ENCODE measurements at places on chromosomes 13 and 19. TPM values are rescaled to one million over a fixed set of nuclear protein-coding genes. Genes with fewer than 3 reads are reported as not detected.

GRCh38 chr19:42294471-42295137 lies 7.3 kb upstream of the PRR19 start:
- DNase-seq, result no peak

DNA sequence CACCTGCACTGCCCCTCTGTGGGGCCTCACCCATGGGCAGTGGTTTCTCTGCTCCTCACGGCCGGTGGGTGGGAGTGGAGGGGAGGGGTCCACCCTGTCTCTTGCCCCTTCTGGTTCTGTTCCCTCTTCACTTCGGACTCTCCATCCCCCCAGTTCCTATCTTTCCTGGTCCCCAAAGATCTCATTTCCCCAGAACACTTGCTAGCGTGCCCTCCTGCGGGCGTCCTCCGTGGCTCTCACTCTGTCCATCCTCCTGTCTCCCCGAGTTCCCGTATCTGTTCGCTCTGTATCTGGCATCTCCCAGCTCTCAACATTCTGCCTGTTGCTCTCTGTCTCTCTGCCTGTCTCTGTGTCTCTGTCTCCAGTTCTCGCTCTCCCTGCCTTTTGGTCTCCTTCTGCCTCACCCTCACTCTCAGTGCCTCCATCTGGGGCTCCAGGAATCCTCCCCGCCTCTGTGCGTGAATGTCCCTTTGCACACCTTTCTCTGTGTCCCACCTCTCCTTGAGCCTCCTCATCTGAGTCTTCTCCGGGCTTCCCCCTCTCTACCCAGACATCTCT lies 363 bp downstream of the SPIB start:
- no peak for DNase-seq

DNA sequence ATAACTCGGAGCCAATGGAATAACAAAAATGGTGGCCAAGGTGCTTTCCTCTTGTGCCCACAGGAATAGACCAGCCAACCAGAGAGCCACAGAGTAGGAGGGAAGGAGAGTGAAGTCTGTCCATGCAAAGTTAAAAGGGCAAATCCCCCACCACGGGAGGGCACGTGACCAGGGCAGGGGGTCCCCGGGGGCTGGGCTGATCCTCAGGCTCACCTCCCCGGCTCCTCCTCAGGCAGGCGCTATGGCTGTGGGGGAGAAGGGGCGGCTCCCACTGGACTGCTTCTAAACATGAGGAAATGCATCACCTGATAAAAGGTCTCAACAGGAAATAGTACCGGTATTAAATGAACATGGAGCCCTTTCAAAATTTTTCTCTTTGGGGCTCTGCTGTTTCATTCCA lies 73.2 kb upstream of the SLC15A1 start:
- DNase-seq, result no peak

DNA sequence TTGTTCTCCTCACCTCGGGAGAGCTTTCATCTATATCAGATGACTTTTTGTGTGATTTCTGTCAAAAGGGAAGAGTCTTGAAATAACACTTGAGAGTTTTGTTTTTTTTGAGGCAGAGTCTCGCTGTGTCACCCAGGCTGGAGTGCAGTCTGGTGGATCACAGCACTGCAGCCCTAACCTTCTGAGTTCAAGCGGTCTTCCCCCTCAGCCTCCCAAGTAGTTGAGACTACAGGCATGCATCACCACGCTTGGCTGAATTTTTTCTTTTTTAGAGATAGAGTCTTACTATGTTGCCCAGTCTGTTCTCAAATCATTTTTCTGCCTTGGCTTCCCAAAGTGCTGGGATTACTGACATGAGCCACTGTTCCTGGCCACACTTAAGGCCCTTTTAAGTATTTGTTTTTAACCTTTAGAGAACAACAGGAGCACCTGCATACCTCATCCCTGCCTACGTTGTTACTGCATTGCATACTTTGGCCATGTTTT lies 11.4 kb downstream of the NDFIP2 start:
- no peak for DNase-seq

DNA sequence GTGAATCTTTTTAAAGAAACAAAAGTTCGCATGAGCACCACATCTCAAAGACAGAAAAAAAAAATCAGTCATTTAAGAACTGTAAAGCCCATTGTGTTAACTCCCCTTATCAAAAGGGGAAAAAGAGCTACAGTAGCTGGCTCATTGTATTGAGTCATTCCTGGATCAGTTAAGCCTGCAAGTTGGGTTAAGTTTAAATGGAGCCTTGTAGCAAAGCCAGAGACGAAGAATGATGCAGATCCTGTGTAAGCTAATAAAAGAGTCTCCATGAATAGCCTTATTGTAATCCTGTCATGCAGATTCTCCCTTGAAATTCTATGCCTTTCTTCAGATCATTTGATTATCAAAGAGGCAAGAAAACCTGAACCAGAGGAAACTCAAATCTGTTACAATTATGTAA lies 83.8 kb downstream of the CRYL1 start:
- DNase-seq, result no peak

DNA sequence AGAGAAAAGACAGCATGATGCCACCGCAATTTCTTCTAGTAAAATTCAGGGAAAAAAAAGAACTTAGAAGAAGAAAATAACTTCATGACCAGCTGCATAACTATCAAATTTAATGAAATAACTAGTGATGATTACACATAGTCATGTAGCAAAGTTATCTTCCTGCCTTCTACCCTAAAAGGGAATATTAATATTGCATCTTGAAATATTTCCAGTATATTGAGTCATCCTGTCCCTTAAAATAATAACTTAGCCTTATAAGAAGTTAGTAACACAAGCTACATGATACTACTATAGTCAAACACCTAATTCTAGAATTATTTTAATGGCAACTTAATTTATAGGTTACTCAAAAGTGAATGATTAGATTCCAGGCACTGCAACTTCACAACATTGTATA lies 289.2 kb downstream of the KLF12 start:
- DNase-seq, result no peak

DNA sequence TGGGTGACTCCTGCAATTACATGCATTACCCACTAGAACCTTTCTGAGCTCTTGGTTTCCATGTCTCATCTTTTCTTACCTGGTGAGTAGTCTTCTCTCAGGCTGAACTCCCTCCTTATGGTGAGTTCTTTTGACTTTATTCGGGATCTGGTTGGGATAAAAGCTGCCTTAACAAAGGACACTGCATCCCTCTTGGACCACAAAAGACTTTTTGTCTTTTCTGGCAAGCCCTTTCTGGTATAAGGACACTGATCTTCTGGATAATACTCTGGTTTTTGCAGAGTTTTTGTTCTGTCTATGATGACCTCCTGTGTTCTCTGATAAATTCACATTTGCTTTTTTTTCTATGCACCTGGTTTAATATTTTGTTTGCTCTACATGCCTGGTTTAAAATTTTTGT lies 66.7 kb downstream of the SLITRK1 start:
- DNase-seq, result no peak

- no peak for DNase-seq
Measured at GRCh38 chr19:18322318-18322758, 538 bp downstream of the LSM4 start.

DNA sequence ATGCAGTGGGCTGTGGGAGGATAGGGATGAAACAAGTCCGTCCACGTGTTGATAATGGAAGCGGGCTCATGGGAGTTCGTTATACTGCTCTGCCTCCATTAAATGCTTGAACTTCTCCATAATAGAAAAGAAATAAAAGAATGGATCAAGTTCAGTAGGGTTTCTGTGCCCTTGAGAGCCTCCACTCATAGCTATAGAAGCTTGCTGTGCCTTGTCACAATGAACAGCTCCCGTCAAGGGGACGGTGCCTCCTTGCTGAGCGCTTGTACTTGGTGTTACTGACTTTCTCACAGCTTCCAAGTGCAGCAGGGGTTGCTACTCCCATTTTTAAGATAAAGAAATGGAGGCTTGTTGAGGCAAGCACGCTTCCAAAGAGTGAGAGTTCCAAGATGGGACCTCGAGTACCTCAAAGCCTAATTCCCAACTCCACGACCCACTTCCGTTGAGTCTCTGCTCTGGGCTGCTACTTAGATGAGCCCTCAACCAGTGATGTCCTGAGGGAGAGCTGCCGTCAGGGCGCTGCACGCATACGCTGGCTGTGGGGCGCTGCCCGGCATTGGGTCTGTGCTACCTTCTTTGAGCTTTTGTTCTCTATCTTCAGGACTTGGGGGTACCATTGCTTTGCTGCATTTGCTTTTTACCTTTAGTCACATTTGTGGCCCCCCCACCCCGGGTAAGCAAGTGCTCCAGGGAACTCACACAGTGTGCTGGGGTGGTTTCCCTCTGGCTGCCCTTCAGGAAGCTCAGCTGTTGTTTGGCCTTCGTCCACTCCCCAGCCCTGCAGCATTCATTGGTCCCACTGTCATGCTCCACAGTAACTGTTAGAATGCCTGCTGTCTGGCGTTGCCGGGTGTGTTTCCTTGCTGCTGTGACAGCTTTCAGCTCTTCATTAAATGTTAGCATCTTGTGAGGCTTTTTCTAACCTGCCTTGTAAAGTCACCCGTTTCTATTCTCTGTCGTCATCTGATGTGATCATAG lies 9.5 kb downstream of the SNRNP70 start:
- DNase-seq, result no peak

DNA sequence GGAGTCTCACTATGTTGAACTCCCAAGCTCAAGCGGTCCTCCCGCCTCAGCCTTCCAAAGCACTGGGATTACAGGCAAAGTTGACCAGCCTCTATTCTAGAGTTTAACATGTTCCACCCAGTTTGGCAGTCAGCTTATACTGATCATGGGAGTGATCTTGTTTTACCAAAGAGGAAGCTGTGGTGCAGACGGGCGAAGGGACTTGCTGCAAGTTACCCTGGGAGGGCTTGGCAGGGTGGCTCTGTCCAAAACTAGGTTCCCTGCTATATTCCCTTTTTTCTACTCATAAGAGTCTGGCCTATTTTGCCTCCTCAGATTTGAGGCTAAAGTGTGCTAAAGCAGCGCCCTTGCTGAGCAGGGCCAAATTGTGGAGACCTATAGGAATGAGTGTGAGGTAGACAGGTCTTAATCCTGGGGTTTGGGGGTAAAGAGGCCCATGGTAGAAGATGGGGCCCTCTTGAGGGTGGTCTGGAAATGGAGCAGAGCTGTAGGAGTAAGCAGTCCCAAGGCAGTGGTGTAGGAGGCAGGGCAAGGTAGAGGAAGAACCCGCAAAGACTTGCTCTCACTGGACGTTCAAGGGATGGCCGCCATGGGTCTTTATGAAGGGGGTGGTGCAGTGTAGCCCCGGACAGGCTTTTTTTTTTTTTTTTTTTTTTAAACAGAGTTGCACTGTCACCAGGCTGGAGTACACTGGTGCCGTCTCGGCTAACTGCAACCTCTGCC lies 3.3 kb downstream of the RPS19 start:
- DNase-seq, result no peak

- no peak for DNase-seq
Measured at GRCh38 chr13:28761586-28761985, 42.8 kb upstream of the SLC46A3 start.

DNA sequence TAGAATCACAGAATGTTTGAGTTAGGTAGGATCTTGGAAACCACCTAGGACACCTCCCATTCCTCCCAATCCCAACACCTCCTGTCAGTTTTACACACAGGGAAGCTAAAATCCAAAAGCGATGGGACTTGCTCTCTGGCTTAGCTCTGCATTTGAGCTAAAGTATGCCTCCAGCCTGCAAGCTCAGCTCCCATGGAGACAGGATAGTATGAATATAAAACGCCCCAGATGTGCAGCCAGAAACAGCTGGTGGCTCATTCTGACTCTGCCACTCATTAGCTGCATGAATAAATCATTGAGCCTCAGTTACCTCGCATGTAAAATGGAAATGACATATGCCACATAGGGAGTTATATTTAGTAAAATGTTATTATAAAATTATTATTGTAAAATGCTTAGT lies 336.0 kb downstream of the SUCLA2 start:
- no peak for DNase-seq

DNA sequence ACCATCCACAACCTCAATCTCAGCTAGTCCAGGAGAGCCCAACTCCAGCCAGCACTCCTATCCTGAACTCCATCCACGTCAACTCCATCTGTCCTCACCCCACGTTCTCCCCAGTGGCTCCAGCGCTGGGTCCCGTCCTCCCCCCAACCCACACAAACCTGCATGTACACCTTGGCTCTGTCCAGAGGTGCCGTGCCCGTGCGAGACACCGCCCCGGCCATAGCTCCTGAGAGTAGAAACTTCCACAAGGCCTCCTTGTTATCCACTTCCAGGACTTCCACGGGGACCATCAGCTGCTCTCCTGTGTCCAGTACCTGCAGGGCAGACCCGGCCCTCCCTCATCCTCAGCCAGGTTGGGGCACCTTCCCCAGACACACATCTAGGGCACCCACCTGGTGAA lies 1.7 kb downstream of the SLC25A41 start:
- no peak for DNase-seq

DNA sequence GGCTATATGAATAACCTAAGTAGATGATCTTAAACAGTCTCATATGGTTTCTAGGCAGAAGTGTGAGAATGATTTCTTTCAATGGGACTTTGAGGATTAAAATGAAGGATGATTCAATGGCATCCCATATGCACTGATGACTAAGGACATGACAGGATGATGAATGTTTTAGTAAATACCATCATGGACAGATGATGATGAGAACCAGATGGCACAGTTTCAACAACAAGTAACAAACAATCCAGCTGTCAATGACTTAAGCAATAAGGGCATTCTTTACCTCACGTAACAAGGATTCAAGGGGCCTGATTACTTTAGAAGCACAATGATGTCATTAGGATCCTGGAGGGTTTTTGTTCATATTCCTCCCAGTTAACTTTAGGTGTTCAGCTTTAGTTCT lies 2678.4 kb downstream of the PCDH9 start:
- no peak for DNase-seq

GRCh38 chr13:101584331-101584730 lies 131.9 kb downstream of the ITGBL1 start:
- no peak for DNase-seq

- no peak for DNase-seq
Measured at GRCh38 chr13:110629735-110630134, 14.4 kb downstream of the NAXD start.

- DNase-seq, result peak; percentile 70
Measured at GRCh38 chr13:46679369-46680120, 117.4 kb downstream of the ESD start.

- no peak for DNase-seq
Measured at GRCh38 chr13:73800011-73800410, 334.2 kb downstream of the KLF12 start.

DNA sequence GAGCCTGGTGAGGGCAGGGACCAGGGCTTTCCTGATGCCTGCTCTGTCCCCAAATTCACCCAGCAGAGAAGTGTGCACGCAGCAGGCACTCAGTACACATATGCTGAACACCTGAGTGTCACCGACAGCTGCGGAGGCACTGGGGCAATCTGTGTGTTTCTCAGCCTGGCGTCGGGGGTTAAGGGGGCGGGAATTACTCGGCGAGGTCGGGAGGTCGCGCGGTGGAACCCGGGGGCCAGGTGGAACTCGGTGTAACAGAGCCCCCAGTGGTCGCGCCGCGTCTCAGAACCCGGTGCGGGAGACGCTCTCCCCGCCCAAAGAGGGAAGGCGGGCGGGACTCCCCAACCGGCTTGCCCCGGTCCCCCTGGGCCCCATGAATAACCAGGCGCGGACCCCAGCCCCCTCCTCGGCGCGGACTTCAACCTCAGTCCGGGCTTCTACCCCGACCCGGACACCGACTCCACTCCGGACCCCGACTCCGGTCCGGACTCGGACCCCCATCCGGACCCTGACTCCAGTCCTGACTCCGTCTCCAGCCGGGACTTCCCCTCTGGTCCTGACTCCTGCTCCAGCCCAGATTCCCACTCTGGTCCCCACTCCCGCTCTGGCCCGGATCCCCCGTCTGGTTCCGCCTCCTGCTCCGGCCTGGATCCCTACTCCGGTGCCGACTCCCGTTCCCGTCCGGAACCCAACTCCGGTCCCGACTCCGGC lies at the start of gene SELENOV:
SELENOV (plus strand) TSS at position 300 of the 711 bp plus-strand sequence; CDS start at position 374, 74 bp downstream.
- DNase-seq, result no peak

MADCAM1 gene
- total RNA-seq, result 0.53 TPM

ZNF667 gene
- total RNA-seq, result 0.63 TPM

TMPRSS9 gene
- 7.5 TPM for total RNA-seq

ZNF260 gene
- total RNA-seq, result 4.1 TPM

FXYD7 gene
- 0.60 TPM for total RNA-seq
